GF-D8 (cell line): ENCODE measurements at places on chromosomes 11 and 22.
A peak's percentile ranks its signal among the peaks of the same experiment; 100 is the strongest.

DNA sequence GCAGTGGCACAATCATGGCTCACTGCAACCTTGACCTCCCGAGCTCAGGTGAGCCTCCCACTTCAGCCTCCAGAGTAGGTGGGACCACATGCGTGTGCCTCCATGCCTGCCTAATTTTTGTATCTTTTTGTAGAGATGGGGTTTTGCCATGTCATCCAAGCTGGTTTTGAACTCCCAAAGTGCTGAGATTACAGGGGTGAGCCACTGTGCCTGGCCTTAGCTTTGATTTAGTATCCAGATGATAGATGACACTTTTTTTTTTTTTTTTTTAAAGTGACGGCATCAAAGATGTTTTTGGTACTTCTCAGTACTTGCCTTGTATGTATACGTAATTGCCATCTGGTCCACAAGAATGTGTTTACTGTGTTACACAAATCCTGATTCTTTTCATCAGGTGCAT is 23.4 kb downstream of the LDHAL6A start:
- DNase-seq = no peak

- DNase-seq = no peak
These were observed 9.9 kb downstream of the IGF2 start for GRCh38 chr11:2129308-2129698.

GRCh38 chr11:8234910-8235309 is 28.8 kb downstream of the LMO1 start:
- no peak for DNase-seq

DNA sequence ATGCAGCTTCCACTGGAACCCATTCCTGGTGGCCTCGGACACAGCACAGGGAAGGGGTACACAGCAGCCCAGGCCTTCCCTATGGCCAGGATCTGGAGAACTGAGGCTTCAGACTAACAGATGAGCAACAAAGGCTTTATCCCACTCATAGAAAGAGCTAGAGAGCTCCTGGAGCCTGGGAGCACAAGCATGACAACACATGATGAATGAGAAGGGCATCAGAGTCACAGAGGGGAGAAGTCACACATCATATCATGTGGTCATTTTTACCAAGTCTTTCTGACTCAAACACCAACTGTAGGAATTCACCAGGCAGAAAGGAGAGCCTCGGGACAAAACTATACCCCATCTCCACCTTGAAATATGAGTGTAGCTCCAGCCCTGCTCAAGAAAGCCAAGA is 43.2 kb downstream of the NRXN2 start:
- DNase-seq = no peak

DNA sequence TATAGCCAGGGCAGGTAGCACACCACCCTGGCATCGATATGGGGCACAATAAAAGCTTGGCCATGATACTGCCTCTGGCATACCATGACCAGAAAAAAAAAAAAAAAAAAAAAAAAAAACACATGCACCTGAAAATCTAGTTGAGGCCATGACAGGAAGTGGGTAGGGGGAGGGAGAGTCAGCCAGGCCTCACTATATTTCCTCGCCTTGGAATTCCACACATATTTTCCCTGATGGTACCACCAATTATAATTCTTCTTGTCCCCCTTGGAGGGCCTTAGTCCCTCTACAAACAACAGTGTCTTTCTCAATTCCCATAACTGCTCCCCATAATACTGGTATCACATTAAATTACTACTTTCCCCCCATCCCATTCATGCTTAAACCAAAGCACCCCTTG is 12.6 kb upstream of the CHKA start:
- DNase-seq = no peak

DNA sequence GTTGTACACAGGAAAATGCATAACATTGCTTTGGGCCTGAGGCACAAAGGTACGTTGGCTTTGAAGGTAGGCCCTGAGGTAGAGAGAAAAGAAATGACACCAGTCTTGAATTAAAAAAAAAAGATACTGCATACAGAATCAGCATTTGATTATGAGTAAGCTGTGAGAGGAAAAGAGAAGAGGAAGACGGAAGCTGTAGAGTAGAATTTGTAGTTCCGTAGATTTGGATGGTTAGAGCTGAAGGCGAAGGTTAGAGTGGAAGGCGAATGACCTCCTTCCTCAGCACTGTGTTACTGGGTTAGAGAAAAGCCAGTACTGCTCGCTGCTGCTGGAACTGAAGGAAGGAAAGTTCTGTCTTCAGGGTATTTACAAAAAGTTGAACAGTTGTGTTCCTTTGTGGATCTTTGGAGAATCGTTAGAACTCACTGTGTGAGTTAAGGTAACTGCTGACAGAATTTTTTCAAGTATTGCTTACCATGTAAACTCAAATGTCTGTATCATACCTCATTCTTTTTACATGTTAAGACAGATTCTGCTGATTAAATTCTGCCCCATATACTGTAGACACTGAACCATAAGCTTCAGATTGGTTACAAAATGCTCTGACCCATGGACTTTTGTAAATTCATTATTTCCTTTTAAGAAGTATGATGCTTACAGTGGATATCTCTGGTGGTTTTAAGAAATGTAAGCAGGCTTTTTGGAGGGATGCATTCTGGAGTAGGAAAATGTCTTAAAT is 50.2 kb downstream of the MCAM start:
- DNase-seq = no peak

DNA sequence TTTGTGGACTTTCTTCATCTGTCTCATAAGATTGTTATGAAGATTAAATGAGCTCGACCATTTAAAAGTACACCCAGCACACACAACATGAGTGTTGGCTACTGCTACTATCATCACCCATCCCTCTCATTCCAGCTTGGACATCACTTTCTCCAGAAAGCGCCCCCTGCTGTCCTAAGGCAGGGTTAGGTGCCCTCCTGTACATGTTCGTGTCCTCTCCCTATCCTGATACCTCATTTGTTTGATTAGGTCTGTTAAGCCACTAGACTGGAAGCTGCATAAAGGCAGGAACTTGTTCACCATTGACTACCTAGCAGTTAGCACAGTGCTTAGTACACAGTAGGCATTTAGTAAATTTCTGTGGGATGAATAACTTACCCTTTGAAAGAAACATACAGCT is 85.5 kb downstream of the ENTHD1 start:
- DNase-seq = no peak

GRCh38 chr11:16815047-16815767 is 76.8 kb downstream of the C11orf58 start:
- peak; percentile 17 for DNase-seq

DNA sequence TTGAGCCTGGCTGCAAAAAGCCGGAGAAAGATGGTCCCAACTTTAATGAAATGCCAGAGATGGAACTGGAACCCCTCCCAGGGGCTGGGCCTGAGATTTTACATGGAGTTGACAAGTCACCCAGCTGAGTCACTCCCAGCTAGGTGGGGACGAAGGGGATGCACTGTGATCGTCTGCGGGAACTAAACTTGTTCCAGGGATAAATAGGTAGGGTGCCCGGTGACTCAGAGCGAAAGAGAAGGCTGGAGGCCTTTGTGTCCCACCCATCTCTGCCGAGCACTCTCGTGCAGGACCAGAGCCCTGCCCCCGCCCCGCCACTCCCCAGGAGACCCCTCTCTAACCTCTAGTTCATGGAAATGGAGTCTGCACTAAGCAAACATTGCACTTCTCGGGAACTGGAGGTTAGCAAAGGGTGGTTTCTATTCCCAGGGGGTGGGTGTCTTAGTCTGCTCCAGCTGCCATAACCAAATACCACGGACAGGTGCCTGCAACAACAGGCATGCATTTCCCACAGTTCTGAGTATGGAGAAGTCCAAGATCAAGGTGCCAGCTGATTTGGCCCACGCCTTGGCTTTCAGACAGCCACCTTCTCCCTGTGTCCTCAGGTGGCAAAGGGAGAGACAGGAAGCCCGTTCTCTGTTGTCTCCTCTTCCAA is 60.7 kb upstream of the FADD start:
- no peak for DNase-seq

- DNase-seq = no peak
These were observed 539.2 kb downstream of the MIAT start for GRCh38 chr22:27196606-27197005.

- no peak for DNase-seq
These were observed 53.2 kb downstream of the ALX4 start for GRCh38 chr11:44256673-44257291.

- DNase-seq = no peak
These were observed 672 bp downstream of the RTL6 start for GRCh38 chr22:44497218-44497904.

GRCh38 chr11:118410055-118410745 is 8.8 kb downstream of the ATP5MG start:
- no peak for DNase-seq

DNA sequence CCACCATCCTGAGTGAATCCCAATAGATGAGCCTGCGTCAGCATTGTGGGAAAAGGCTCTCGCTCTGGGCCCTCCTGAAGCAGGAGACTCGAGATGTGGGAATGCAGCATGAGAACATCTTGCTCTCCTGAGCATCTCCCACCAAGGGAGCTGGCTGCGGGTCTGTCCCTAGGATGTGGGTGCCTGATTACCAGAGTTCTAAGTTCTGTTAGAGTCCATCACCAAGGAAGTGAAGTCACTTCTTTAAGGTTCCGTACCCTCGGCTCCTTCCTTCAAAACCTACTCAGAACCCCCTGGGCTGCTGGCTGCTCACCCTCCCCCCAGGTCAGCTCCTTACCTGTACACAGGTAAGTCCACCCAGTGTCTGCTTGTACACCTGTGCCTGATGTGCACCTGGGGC is 100.5 kb upstream of the IGLL5 start:
- DNase-seq = no peak

- no peak for DNase-seq
These were observed 510.6 kb upstream of the RAG2 start for GRCh38 chr11:37108436-37109285.

GRCh38 chr11:102734650-102735049 is 9.9 kb upstream of the MMP8 start:
- no peak for DNase-seq
